ENCODE measurements at places on chromosomes 4 and X.

DNA sequence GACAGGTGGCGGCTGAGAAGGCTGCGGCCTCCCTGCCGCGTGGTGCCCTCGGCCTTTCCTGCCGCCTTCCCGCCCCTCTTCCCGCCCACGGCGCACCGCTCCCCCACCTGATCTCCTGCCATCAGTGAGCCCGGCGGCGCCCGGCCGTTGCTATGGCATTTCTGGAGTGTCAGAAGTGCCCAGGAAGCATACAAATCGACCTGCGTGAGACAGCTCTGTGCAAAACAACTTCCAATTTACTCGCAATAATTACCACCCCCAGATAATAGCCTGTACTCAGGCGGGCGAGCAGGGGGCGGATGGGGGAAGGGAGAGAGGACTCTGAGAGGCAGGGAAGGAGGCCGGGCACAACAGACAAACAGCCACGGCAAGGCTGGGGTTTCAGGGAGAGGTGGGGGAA is 16.6 kb upstream of the ERCC6L start:
- no peak for DNase-seq

DNA sequence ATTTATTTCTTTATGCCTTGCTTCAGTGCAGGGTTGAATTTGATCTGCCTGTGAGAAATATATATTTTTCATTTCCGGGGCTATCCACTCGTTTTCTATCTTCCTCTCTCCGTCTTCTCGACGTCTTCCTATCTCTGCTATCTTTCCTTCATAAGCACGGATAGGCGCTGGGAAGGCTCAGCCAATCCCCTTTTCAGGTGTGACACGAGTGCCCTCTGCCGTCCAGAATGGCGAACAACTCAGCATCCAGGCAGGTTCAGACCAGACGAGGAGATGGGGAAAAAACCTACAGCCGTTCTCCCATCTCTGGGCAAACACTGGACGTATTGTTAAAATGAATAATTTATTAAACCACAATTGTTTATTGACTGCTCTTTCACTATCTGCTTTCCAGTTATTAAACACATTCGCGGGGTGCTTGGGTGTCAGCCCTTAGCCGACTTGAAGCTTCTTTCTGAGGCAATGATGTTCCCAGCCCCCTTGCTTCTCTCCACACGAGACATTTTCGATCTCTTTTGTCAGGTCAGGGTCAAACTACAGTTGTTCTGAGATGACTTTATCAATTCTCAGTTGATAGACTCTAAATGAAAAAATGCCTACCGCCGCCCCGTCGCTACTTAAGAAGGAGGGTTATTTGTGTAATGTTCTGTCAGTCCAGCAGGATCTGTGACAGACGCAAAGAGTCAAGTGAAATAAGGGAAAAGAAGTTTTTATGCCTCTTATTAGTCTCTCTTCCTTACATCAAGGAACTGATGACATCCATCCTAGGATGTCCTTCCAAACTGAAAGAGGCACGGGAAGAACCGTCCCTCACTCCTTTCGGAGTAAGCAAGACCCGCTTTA is 96.3 kb upstream of the NOCT start:
- no peak for DNase-seq

- DNase-seq, result no peak
These were observed 4.6 kb upstream of the DGKK start for GRCh38 chrX:50475208-50475607.

DNA sequence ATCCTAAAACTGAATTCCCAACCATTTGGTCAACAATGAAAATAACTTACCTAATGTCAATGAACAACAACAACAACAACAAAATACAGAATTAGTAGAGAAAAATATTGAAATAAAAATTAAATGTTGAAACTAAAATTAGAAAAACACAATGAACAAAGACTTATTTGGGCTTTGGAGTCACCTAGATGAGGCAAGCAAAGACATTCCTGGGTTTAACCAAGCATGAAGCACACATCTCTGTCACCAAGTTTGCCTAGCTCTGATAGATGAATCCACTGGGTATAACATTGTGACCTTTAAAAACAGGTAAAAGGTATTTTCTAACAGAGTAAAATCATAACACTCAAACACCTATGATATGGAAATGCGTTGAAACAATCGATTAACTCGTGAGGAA is 13.2 kb upstream of the SYTL5 start:
- no peak for DNase-seq

- no peak for DNase-seq
These were observed 594.3 kb upstream of the PCDH7 start for GRCh38 chr4:30125868-30126267.

GRCh38 chr4:180148737-180149136 is 2094.5 kb upstream of the TENM3 start:
- no peak for DNase-seq

- no peak for DNase-seq
These were observed 12.1 kb upstream of the ARSF start for GRCh38 chrX:3029129-3029528.

- DNase-seq, result peak; percentile 6
These were observed 10.4 kb downstream of the SLC10A7 start for GRCh38 chr4:146511381-146511780.

DNA sequence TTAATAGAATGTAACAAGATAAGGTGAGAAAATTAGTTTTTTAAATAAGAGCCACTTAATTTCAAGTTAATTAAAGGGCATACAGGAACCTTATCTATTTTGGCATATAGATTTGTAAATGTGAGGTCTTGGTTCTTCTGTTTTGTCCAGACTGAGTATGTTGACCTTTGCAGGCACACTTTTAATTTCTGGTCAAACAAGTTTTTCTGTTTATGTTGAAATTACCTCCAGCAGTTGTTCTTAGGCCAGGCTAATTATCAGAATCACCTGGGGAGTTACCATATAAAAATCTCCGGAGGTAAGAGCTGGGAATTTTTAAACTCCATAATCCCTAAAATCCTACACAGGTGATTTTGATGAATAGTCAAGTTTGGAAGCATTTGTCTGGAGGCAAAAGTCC is 227.4 kb upstream of the ANKRD50 start:
- no peak for DNase-seq

DNA sequence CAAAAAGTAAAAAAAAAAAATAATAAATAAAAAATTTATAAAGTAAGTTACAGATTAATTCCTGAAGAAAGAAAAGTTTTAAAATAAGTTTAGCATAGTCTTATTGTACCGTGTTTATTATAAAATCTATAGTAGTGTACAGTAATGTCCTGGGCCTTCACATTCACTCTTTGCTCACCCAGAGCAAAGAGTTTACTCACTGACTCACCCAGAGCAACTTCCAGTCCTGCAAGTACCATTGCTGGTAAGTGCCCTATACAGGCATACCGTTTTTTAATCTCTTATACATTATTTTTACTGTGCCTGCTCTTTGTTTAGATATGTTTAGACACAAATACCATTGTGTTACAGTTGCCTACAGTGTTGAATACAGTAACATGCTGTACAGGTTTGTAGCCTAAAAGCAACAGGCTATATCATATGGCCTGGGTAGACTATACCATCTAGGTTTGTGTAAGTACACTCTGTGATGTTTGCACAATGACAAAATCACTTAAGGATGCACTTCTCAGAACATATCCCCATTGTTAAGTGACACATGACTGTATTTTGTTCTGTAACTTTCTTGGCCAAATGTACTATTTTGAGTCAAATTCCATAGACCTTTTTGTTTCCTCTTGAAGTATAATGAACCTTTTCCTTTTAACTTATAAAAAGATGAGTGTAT is 199.0 kb upstream of the NUDT6 start:
- DNase-seq, result no peak

DNA sequence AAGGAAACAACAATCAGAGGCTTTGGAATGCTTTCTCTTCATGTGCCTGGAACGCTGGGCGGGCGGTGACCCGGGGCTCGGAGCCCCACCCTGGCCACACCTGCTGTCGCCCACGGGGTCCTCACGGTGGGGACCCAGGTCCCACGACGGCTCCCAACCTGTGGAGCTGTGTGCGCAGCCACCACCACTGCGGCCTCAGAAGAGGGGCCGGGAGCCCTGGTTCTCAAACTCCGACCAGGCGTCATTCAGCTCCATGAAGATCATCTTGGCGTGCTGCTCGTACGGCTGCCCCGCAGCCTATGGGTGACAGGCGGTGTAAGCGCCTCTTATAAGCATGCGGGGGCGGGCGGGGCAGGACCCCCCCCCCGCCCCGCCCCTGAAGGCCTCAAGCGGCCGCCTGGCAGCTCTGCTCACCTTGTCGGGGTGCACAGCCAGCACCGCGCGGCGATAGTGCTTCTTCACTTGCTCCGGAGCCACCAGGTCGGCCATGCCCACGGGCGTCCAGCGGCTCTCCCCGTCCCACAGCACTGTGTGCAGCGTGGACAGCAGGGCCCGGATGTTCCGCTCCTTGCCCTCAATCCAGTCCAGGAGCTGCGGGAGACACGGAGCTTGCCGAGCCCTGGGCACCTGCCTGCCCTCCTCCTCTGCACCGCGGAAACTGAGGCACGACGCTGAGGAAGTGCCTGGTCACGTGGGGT is 23.7 kb upstream of the CPLX1 start:
- no peak for DNase-seq

- no peak for DNase-seq
These were observed 1.4 kb downstream of the SEL1L3 start for GRCh38 chr4:25861280-25861950.

- DNase-seq, result no peak
These were observed 240.5 kb upstream of the CXXC4 start for GRCh38 chr4:104735174-104735573.

- DNase-seq, result no peak
These were observed 725 bp downstream of the SMC1A start for GRCh38 chrX:53421772-53422085.

DNA sequence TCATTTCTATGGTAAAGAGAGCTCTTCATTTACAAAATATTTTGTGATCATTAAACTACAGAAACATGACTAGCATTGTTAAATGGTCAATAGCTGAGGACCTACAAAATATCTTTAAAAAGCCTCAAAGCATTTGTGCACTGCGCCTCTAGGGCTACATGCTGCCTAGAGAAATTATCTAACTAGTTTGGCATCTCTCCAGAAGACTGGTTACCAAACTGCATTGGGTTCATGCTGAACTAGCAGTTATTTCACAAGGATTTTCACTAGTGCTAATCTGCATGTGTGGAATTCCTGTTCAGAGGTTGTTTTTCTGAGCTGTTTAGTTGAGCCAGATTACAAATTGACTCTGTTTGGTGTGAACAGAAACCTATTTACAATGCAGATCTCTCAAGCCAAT is 58.5 kb upstream of the PITX2 start:
- DNase-seq, result peak; percentile 12
